ENCODE measurements at places on chromosomes 12 and 14. TPM values are rescaled to one million over a fixed set of nuclear protein-coding genes. Genes with fewer than 3 reads are reported as not detected.

The MLEC gene
- total RNA-seq = 156 TPM

The MRPS35 gene
- total RNA-seq = 36.0 TPM

The KRT77 gene
- total RNA-seq = not detected

The CPNE6 gene
- not detected for total RNA-seq

The PLEK2 gene
- 3.6 TPM for total RNA-seq

The PTCSC3 gene
- not detected for total RNA-seq

The IL31 gene
- not detected for total RNA-seq

The SAV1 gene
- total RNA-seq = 26.7 TPM

The PIK3C2G gene
- total RNA-seq = not detected
